Regular cardiac myocyte (primary cell): ENCODE measurements at places on chromosomes 13 and 19. TPM values are rescaled to one million over a fixed set of nuclear protein-coding genes. Genes with fewer than 3 reads are reported as not detected.

The GJB2 gene
- total RNA-seq = under 0.01 TPM in 2 replicates

The LILRA1 gene
- not detected in 2 replicates for total RNA-seq

The FBXL3 gene
- total RNA-seq = 48.9 and 58.3 TPM in 2 replicates

The TJP3 gene
- not detected in 2 replicates for total RNA-seq

The ZNF726 gene
- 2.0 and 6.5 TPM in 2 replicates for total RNA-seq
